Stimulated activated CD4-positive, alpha-beta T cell treated with anti-CD3 and anti-CD28 coated beads, TNF-alpha, amount 100 ng/mL, for 4 hours (primary cell): ENCODE measurements at places on chromosomes 5 and 9.

- no peak for DNase-seq
Observed at GRCh38 chr5:128777052-128777451, 188.2 kb upstream of the SLC27A6 start.

DNA sequence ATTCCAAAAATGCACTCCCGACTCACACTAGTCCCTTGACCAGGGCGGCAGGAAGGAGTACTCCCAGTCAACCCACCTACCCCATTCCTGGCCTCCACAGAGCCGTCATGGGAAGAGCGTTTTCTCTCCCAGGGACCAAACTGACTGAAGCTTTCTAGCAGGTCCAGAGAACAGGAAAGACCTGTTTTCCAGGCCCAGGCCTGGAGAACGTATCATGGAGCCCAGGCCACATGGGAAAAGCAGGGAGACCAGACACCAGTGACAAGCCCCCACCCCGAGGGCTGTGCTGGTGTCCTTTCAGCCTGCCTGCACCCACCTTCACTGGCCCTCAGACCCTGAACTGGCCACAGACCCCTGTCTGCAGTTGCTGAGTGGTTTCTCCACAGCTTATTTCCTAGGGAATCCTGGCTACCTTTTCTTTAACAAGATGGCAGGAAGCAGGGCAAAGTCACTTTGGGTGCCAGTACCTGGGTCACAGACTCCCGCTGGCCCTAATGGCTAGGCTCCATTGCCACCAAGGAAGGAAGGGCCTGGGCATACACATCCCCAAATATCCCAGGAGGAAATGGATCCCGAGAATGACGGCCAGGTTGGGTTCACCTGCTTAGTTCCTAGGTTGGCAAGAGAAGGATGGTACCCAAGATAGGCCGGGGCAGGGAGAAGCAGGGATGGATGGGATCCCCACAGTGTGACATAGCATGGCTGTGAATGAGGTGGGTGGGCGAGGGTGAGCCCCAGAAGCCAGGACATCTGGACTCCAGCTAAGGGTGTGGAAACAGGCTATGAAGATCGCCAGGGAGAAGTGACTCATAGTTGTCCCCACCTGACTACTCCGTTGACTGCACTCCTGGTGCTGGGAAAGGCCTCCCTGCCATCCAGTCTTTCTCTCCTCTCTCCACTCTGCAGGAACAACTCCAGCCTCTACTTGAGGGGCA, 12.2 kb downstream of the CCNI2 start:
- DNase-seq = no peak

- DNase-seq = no peak
Observed at GRCh38 chr9:107710546-107710945, 221.0 kb upstream of the KLF4 start.

DNA sequence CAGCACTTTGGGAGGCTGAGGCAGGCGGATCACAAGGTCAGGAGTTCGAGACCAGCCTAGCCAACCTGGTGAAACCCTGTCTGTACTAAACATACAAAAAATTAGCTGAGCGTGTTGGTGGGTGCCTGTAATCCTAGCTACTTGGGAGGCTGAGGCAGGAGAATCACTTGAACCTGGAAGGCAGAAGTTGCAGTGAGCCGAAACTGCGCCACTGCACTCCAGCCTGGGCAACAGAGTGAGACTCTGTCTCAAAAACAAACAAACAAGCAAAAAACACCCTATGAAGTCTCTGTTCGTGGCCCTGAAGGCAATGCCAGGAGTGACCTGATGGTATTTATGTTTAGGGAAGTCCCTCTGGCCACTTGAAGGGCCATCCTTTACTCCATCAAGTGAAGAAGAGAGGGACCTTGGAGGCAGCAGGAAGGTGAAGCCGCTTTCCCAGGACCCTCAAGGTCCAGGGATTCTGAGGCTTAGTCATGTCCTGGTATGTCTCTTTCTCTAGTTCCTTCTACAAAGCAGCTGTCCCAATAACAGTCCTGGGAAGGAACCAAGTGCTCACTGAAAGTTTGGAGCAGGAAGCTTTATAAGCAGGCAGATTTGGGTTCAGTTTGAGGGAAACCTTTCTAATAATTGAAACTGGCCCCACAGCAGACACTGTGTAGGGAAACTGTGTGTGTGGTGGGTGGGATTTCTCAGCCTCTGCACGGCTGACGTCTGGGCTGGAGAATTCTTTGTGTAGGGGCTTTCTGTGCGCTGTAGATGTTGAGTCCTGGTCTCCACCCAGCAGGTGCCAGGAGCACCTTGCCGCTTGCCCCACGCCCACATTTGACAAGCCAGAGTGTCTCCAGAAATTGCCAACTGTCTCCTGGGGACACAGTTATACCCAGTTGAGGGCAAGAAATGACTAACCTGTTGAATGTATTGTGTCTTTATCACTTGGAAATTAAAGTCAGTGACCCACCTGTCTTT, 12.5 kb downstream of the PHF2 start:
- no peak for DNase-seq

GRCh38 chr9:91943478-91944470, 6.3 kb downstream of the ROR2 start:
- DNase-seq = no peak

DNA sequence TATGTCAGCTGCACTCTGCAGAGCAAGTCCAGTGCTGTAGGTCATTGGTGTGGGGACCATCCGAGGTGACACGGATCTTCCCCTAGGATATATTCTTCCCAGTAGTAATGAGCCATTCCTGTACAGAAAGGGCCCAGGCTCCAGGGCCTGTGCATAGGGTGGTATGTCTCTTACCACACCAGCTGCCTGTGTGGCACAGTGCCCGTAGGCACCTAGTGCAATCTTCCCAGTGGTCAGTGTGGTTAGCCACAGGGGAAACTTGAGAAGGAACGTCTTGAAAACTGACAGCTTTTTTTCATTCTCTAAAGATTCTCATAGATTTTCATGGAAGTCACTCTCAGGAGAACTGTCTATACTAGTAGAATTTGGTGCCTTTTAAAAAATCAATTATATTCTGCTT, 39.8 kb downstream of the CYSTM1 start:
- DNase-seq = no peak

DNA sequence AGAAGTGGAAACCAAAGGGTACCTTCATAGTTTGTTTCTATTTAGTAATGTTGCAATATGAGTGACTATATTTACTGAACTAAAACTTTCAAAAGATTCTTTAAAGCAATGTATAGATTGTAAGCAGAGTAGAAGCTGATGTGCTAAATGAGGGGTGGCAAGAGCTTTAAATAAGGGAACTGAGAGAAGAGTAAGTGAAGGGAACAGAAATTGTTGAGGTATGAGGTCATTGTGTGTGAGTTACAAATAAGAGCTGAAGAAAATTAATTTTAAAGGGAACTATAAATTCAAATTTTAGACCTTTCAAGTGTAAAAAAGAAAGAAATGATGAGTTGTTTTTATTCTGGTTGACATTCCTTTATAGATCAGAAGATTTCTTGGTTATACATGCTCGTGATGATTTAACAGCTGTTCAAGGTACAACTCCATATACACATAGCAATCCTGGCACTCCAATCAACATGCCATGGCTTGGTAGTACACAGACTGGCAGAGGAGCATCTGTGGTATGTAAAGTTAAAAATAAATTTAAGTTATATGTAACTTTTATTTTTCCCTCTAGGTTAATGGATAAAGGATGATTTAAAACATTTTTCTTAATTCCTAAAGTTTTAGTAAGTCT, 135.1 kb upstream of the TNFAIP8 start:
- DNase-seq = no peak

DNA sequence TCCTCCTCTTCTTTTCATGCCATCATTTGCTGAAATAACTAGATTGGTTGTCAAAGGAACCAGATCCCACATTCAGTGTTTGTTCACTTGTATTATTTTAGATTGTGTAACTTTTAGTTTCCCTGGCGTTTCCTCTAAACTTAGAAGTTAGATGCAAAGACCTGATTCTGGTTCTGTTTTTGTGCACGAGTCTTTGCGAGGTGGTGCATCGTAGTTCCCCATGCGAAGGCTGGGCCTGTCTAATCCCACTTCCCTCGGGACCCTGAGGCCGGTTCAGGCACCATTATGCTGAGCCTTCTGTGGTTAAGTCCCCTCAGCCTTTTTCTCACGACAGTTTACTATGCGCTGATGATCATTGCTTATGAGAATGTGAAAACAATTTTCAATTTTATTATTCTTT, 219.1 kb upstream of the OTULINL start:
- DNase-seq = no peak

GRCh38 chr5:176726746-176727527, 79.7 kb downstream of the TSPAN17 start:
- DNase-seq = no peak

GRCh38 chr5:90824436-90824835, 265.8 kb downstream of the ADGRV1 start:
- DNase-seq = no peak

GRCh38 chr9:72338631-72339030, 26.4 kb downstream of the ZFAND5 start:
- no peak for DNase-seq

DNA sequence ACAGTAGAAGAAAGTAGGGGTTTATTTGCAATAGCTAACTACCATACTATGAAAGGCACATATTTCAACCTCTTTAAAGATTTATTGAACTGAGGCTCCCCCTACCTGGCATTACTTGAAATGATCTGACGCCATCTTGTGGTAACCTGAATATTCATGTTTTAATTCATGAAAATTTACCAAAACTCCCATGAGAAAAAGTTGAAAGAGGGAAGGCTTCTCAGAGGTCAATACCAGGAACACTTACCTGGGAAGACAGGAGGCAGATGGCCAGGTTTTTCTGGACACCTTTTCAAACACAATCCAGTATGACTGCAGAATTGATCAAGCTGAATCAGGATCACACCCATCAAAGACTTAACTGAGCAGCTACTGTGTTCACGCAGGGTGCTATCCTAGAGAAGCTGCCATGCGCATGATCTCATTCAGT, 9.4 kb downstream of the PRELID2 start:
- DNase-seq = no peak

DNA sequence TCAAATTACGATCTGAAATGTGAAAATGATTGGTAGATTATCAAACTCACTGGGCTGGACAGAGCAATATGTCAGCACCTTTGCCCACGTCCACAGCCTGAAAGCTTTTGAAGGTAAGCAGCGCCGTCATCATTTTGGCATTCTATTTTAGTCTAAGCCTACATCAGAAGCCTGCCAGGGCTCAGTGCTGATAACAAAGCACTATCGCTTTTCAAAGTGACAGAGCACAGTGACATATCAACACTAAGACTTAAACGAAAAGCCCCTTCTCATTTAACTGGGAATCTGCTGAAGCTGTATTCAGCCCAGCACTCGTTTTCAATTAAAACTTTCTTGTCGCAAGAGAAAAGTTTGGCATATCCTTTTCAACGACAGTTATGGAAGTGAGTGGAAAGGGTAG, 1076.3 kb downstream of the PTPRD start:
- DNase-seq = no peak

GRCh38 chr5:79032782-79033181, 36.7 kb downstream of the DMGDH start:
- DNase-seq = no peak

GRCh38 chr5:102843997-102844396, 88.9 kb downstream of the PAM start:
- DNase-seq = no peak
